ENCODE measurements at places on chromosomes 1 and 21. TPM values are rescaled to one million over a fixed set of nuclear protein-coding genes. Genes with fewer than 3 reads are reported as not detected.

ACTL8 gene
- total RNA-seq, result 0.30 TPM

LAX1 gene
- total RNA-seq, result not detected

RXFP4 gene
- total RNA-seq, result not detected

GJA9 gene
- not detected for total RNA-seq

TCHH gene
- total RNA-seq, result not detected

HSPG2 gene
- 41.5 TPM for total RNA-seq

KCNA3 gene
- total RNA-seq, result 0.45 TPM

LPAR3 gene
- total RNA-seq, result 3.0 TPM

AMY1C gene
- total RNA-seq, result not detected

TTC39A gene
- 0.30 TPM for total RNA-seq

ADGRL4 gene
- total RNA-seq, result 7.0 TPM

FNDC10 gene
- total RNA-seq, result 3.1 TPM

CACNA1S gene
- not detected for total RNA-seq

GJA8 gene
- total RNA-seq, result not detected

NLRP3 gene
- not detected for total RNA-seq

CLEC20A gene
- total RNA-seq, result not detected

ROR1 gene
- total RNA-seq, result 9.5 TPM

ANKRD34A gene
- 0.59 TPM for total RNA-seq
